ENCODE measurements at places on chromosomes 3 and 15.

DNA sequence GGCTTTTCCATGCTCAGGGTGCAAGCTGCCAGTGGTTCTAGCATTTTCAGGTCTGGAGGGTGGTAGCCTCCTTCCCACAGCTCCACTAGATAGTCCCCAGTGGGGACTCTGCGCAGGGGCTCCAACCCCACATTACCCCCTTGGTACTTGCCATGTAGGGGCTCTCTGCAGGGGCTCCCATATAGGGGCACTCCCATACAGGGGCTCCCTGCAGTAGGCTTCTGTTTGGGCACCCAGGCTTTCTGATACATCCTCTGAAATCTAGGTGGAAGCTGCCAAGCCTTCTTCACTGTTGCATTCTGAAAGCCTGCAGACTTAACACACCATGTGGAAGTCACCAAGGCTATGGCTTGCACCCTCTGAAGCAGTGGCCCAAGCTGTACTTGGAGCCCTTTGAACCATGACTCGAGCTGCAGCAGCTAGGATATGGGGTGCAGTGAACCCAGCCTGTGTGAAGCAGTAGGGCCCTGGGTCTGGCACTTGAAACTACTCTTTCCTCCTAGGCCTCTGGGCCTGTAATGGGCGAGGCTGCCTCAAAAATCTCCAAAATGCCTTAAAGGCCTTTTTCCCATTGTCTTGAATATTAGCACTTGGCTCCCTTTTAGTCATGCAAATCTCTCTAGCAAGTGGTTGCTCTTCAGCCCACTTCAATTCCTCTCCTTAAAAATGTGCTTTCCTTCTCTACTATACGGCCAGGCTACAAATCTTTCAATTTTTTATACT is 96.4 kb downstream of the TPRA1 start:
- 0 out of 2 replicates have a peak overlapping the region, but pooled peaks have one; percentile 7 for H3K4me3 ChIP-seq
- peaks cover 14% of the 10 kb centered on the region for H3K4me1 ChIP-seq
- peaks cover 26% of the 10 kb centered on the region for H3K36me3 ChIP-seq
- peaks cover 6% of the 10 kb centered on the region for H3K27me3 ChIP-seq

- no peaks in the 10 kb centered on the region for H3K36me3 ChIP-seq
- no peak overlapping the region for H3K4me3 ChIP-seq
- no peak for DNase-seq
- no peak overlapping the region for H3K27ac ChIP-seq
- H3K27me3 ChIP-seq = no peaks in the 10 kb centered on the region
These were observed 98.9 kb upstream of the ST8SIA2 start for GRCh38 chr15:92294759-92295158.

GRCh38 chr3:115270849-115271248 is 123.8 kb upstream of the ZBTB20 start:
- no peak overlapping the region for H3K27ac ChIP-seq
- H3K4me3 ChIP-seq = no peak overlapping the region
- H3K27me3 ChIP-seq = no peaks in the 10 kb centered on the region
- H3K36me3 ChIP-seq = no peaks in the 10 kb centered on the region
- peaks cover 11% of the 10 kb centered on the region for H3K4me1 ChIP-seq
- DNase-seq = no peak

DNA sequence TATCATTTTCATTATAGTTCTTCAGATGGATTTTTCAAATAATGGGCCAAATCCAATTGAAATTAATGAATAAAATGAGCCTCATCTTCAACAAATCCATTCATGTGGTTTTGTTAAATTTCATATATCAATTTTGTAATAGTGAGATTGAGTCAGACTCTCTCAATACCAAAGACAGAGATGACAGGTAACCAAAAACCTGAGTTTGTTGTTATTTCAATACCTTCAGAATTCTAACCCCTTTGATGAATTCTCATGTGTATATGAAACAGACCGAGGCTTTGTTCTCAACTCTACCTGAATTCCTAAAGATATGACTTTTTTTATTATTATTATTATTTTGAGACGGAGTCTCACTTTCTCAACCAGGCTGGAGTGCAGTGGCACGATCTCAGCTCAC is 92.8 kb downstream of the FOXP1 start:
- DNase-seq = no peak
- peaks cover 30% of the 10 kb centered on the region for H3K36me3 ChIP-seq
- no peaks in the 10 kb centered on the region for H3K27me3 ChIP-seq
- H3K27ac ChIP-seq = no peak overlapping the region

GRCh38 chr3:192917028-192917403 is 640 bp downstream of the MB21D2 start:
- peaks cover 66% of the 10 kb centered on the region for H3K4me1 ChIP-seq
- H3K36me3 ChIP-seq = no peaks in the 10 kb centered on the region
- peak overlapping the region; percentile 100 for H3K4me3 ChIP-seq
- H3K27me3 ChIP-seq = peaks cover 2% of the 10 kb centered on the region
- peak overlapping the region; percentile 100 for H3K27ac ChIP-seq
- DNase-seq = peak; percentile 68

DNA sequence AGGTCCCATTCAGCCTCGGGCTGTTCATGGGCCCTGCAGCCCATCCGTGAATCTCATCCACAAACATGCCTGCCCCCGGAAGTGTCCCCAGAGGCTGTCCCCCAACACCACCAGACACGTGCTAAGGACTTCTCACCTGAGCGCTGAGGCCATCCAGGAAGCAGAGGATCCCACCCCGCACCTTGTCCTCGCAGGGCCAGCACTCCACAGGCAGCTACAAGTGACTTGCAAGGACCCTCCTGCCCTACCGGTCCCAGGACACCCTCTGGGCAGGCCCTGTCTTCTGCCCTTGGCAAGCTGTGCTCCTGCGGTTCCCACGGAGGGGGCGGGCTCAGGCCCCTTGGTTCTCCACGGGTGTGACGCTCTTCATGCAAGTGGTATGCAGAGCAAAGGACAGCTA is 146.0 kb downstream of the NUP210 start:
- no peak overlapping the region for H3K4me3 ChIP-seq
- no peaks in the 10 kb centered on the region for H3K27me3 ChIP-seq
- peaks cover 19% of the 10 kb centered on the region for H3K4me1 ChIP-seq
- peaks cover 8% of the 10 kb centered on the region for H3K36me3 ChIP-seq
- DNase-seq = peak; percentile 11
- no peak overlapping the region for H3K27ac ChIP-seq

- H3K4me1 ChIP-seq = peaks cover 28% of the 10 kb centered on the region
- H3K27me3 ChIP-seq = no peaks in the 10 kb centered on the region
- peak overlapping the region; percentile 98 for H3K27ac ChIP-seq
- H3K36me3 ChIP-seq = peaks cover 45% of the 10 kb centered on the region
- no peak for DNase-seq
- H3K4me3 ChIP-seq = peak overlapping the region; percentile 97
These were observed 2.7 kb downstream of the AP2M1 start for GRCh38 chr3:184177331-184177731.

Measured in WTC11 (cell line).